ENCODE measurements at places on chromosomes 7 and 10. TPM values are rescaled to one million over a fixed set of nuclear protein-coding genes. Genes with fewer than 3 reads are reported as not detected.

- H3K27ac ChIP-seq = no peak overlapping the region
- H3K4me1 ChIP-seq = peaks cover 18% of the 10 kb centered on the region
- H3K4me3 ChIP-seq = no peak overlapping the region
- H3K36me3 ChIP-seq = peaks cover 13% of the 10 kb centered on the region
These were observed 154.9 kb downstream of the EGFR start for GRCh38 chr7:55173671-55174070.

CCL24 gene
- total RNA-seq = 0.47 TPM

DNA sequence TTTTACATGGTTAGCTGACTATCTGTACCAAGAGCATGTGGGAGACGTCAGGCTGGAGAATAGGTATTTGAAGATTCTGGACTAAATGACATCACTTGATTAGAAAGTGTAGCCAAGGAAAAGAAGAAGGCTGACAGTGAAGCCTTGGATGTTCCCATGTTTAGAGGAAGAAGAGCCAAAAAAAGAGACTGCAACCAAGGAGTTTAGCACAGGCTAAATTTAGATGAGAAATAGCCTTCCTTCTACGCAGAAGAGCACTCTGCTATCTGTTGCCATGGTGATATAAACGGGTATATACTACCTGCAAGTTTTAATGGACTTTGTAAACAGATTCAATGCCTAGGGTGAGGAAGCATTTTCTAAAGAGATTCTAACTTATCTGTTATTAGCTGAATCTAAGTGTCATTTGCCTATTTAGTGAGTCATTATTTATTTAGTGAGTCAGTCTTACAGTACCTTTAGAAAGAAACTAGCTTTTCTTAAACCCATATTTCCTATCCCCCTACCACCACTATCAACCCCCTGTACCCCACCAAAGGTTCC lies 69.8 kb downstream of the CDK6 start:
- H3K27ac ChIP-seq = no peak overlapping the region
- no peaks in the 10 kb centered on the region for H3K36me3 ChIP-seq
- no peak for DNase-seq

GRCh38 chr10:124904796-124905195 lies 37.1 kb upstream of the ZRANB1 start:
- H3K27me3 ChIP-seq = no peaks in the 10 kb centered on the region
- no peak for DNase-seq
- H3K4me3 ChIP-seq = no peak overlapping the region

GRCh38 chr10:118701529-118702323 lies 53.0 kb downstream of the CACUL1 start:
- no peaks in the 10 kb centered on the region for H3K27me3 ChIP-seq
- no peak overlapping the region for H3K27ac ChIP-seq
- no peak for DNase-seq
- H3K4me1 ChIP-seq = no peaks in the 10 kb centered on the region
- peaks cover 4% of the 10 kb centered on the region for H3K36me3 ChIP-seq
- H3K4me3 ChIP-seq = no peak overlapping the region

DNA sequence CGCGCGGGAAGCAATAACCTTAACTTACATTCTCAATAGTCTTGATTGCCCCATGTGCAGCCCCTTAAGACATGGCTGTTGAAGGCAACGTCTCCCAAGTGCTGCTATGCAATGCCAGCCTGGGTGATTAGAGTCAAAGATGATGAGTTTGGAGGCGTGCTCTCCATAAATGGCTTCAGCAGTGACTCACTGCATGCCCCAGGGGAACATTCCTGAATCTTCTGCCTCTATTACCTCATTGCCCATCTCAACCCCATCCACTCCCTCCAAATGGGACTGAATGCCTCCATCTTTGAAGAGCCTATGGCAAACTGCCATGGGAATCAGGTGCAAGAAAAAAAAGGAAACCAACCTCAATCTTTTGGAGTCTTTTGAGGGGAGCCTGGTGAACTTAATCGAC lies 282.8 kb downstream of the SNX10 start:
- no peaks in the 10 kb centered on the region for H3K36me3 ChIP-seq
- no peaks in the 10 kb centered on the region for H3K4me1 ChIP-seq
- H3K27me3 ChIP-seq = no peaks in the 10 kb centered on the region
- DNase-seq = no peak
- no peak overlapping the region for H3K27ac ChIP-seq
- no peak overlapping the region for H3K4me3 ChIP-seq

DNA sequence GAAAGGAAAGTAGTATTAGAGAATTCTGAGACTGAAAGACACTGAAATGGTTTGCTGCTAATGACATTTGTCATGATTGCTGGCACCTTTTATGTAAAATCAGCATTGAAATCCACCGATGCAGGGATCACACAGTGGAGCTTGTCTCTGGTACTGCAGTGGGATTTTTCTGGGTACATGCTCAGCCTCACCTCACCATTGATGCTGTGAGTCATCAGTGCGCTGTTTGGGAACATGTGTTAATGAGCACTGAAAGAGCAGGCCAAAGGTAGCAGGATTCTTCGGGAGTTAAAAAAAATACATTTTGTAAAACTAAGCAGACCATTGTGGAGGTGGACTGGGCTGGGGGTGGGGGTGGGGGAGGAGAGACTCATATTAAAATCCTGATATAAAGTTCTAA lies 174.9 kb downstream of the CREB5 start:
- no peaks in the 10 kb centered on the region for H3K27me3 ChIP-seq
- no peaks in the 10 kb centered on the region for H3K4me1 ChIP-seq
- no peak overlapping the region for H3K4me3 ChIP-seq
- no peak overlapping the region for H3K27ac ChIP-seq

GRCh38 chr10:76136961-76137360 lies 705.5 kb downstream of the LRMDA start:
- DNase-seq = no peak
- H3K4me3 ChIP-seq = no peak overlapping the region
- H3K27ac ChIP-seq = no peak overlapping the region
- no peaks in the 10 kb centered on the region for H3K36me3 ChIP-seq
- no peaks in the 10 kb centered on the region for H3K27me3 ChIP-seq

- no peak overlapping the region for H3K4me3 ChIP-seq
- peak overlapping the region; percentile 36 for H3K27ac ChIP-seq
- H3K36me3 ChIP-seq = no peaks in the 10 kb centered on the region
These were observed 91.5 kb downstream of the ARID5B start for GRCh38 chr10:61992671-61993668.

DNA sequence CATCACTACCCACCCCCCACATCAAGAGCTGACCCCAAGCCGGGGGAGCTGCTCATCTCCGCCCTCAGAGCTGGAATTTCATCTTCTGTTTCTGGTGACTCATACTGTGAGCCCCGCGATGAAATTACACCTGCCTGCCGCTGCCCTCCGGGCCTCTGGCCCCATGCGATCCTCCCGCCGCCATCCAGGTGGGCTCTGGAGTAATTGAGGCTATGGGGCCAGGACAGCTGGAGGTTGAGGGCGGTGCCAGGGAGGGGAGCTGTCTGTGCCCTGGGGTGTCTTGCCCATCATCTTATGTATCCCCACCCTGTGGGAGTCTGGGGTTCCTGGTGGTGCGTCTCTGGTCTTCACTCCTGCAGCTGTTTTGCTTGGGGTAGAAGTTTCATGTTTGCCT lies 9.0 kb downstream of the GTF2IRD1 start:
- H3K27me3 ChIP-seq = no peaks in the 10 kb centered on the region

DNA sequence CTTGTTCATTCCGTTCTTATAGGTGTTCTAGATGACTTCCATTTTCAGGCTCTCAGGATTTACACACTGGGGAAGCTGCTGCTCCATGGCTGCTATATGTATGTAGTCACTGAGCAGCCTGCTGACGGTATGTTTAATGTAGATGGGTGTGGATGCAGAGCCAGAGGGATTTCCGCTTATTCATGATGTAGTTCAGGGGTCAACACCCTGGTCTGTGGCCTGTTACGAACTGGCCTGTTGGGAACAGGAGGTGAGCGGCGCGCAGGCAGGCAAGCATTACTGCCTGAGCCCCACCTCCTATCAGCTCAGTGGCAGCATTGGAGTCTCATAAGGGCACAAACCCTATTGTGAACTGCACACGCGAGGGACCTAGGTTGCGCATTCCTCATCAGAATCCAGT lies 33.9 kb downstream of the DNAJB6 start:
- no peaks in the 10 kb centered on the region for H3K27me3 ChIP-seq
- no peak overlapping the region for H3K4me3 ChIP-seq
- H3K36me3 ChIP-seq = peaks cover 36% of the 10 kb centered on the region
- no peak overlapping the region for H3K27ac ChIP-seq
- no peak for DNase-seq
- no peaks in the 10 kb centered on the region for H3K4me1 ChIP-seq

- H3K27ac ChIP-seq = no peak overlapping the region
- no peaks in the 10 kb centered on the region for H3K27me3 ChIP-seq
- no peak for DNase-seq
- no peak overlapping the region for H3K4me3 ChIP-seq
- H3K36me3 ChIP-seq = no peaks in the 10 kb centered on the region
These were observed 14.2 kb upstream of the DYNC1I1 start for GRCh38 chr7:95758187-95758586.

- H3K27ac ChIP-seq = no peak overlapping the region
- no peaks in the 10 kb centered on the region for H3K36me3 ChIP-seq
- DNase-seq = no peak
- H3K4me3 ChIP-seq = no peak overlapping the region
- no peaks in the 10 kb centered on the region for H3K27me3 ChIP-seq
- H3K4me1 ChIP-seq = no peaks in the 10 kb centered on the region
These were observed 18.0 kb downstream of the GRID1 start for GRCh38 chr10:86348321-86349210.

- H3K27me3 ChIP-seq = no peaks in the 10 kb centered on the region
- no peak overlapping the region for H3K4me3 ChIP-seq
- no peaks in the 10 kb centered on the region for H3K36me3 ChIP-seq
- no peak for DNase-seq
- no peaks in the 10 kb centered on the region for H3K4me1 ChIP-seq
These were observed 27.6 kb upstream of the FAM204A start for GRCh38 chr10:118369641-118370205.

DNA sequence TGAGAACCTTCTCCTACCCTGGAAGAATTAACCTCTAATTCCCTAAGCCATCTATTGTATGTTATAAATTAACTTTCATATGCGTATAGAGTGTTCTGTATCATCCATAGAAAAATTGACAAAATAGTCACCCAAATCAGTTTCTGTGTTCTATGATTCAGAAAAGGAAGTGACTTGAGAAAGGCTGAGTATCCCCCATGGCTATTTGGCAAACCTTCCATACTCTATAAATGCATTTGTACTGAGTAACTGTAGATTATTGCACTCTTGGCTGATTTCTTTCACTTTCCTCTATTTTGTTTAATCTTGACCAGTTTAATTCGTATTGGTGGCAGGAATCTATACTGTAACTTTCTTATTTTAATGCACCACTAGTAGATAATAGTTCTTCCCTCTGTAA lies 182.2 kb downstream of the HTR7 start:
- no peak overlapping the region for H3K4me3 ChIP-seq
- H3K27ac ChIP-seq = no peak overlapping the region
- H3K36me3 ChIP-seq = no peaks in the 10 kb centered on the region
- H3K27me3 ChIP-seq = no peaks in the 10 kb centered on the region

DNA sequence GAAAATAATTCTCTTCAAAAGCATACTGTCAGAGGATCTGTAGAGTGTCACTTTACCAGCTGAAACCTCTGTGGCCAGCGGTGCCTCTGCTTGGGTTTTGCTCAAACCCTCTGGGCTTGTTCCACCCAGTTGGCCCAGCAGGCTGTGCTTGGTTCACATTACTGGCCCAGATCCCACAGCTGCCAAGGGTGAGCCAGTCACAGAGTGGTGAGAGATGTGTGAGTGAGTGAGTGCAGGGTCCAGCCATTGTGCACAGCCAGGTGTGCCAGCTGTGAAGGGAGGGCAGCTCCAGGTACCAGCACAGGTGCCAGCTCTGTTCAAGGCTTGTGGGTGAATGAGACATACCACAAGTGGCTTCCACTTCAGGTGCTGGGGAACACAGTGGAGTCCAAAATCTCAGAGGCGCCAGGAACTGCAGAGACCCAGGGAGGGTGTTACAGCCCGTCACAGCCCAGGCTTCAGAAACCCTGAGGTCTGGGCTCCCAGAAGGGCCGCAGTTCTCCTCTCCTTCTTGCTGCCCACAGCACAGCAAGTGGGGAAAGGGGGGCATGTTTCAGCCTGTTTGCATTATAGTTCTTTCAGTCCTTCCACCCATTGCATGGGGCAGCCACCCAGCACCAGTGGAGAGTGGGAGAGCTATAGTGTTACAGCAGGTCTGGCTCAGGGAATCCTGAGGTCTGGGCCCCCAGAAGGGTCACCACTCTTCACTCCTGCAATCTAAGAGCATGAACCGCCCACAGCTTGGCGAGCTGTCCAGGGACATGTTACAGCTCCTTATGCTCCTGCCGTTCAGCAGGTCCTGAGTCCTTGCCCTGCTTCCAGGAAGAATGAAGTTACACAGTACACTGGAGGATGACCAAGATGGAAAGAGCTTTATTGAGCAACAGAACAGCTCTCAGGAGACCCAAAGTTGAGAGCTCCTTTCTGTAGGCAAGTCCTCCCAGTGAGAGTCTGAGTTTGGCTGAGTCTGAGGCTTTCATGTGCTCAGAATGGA lies 931.7 kb upstream of the SORCS1 start:
- no peaks in the 10 kb centered on the region for H3K4me1 ChIP-seq
- H3K4me3 ChIP-seq = no peak overlapping the region
- H3K36me3 ChIP-seq = no peaks in the 10 kb centered on the region
- H3K27ac ChIP-seq = no peak overlapping the region
- H3K27me3 ChIP-seq = no peaks in the 10 kb centered on the region

GRCh38 chr10:102268375-102268888 lies 23.1 kb downstream of the GBF1 start:
- no peak for DNase-seq
- H3K36me3 ChIP-seq = peaks cover 9% of the 10 kb centered on the region
- H3K27ac ChIP-seq = no peak overlapping the region

- no peaks in the 10 kb centered on the region for H3K27me3 ChIP-seq
- no peak overlapping the region for H3K27ac ChIP-seq
- H3K4me1 ChIP-seq = no peaks in the 10 kb centered on the region
- H3K4me3 ChIP-seq = no peak overlapping the region
- no peak for DNase-seq
These were observed 224.1 kb downstream of the DNAJB6 start for GRCh38 chr7:157560710-157561522.

CPA5 gene
- not detected for total RNA-seq

GRCh38 chr7:131104596-131105293 lies 222.9 kb upstream of the MKLN1 start:
- peak overlapping the region; percentile 84 for H3K27ac ChIP-seq
- peaks cover 11% of the 10 kb centered on the region for H3K36me3 ChIP-seq
- DNase-seq = no peak

- no peak overlapping the region for H3K27ac ChIP-seq
- H3K4me1 ChIP-seq = no peaks in the 10 kb centered on the region
- DNase-seq = peak; percentile 31
- H3K27me3 ChIP-seq = no peaks in the 10 kb centered on the region
These were observed 114.5 kb downstream of the PTPN20 start for GRCh38 chr10:47025540-47026300.

GRCh38 chr7:140005754-140006503 lies 56.8 kb downstream of the PARP12 start:
- H3K4me3 ChIP-seq = no peak overlapping the region

DNA sequence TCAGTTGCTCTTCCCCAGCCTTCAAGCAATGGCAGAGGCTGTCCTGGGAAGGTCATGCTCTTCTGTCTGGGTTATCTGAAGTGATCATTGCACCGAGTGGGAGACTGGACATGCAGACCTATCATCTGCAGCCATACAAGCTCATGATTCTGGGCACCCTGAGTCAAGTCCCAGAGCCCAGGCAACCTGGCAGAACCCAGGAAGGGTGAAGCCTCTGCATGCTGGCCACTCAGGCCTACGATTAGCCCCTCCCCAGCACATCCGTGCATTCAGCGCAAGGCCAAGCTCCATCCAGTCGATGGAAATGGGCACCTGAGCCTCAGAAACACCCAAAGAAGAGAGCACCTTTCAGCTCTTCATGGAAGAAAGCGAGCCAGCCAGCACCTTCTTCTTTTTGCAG lies 261.8 kb downstream of the PAXIP1 start:
- H3K4me3 ChIP-seq = no peak overlapping the region
- H3K36me3 ChIP-seq = no peaks in the 10 kb centered on the region
- H3K27me3 ChIP-seq = peaks cover 6% of the 10 kb centered on the region
- no peaks in the 10 kb centered on the region for H3K4me1 ChIP-seq
- DNase-seq = no peak
- H3K27ac ChIP-seq = no peak overlapping the region

ATXN7L1 gene
- 2.1 TPM for total RNA-seq

CNPY1 gene
- not detected for total RNA-seq

AKR1C8 gene
- not detected for total RNA-seq
